Jurkat, Clone E6-1 (cell line): ENCODE measurements at places on chromosomes 2 and 18.
A peak's percentile ranks its signal among the peaks of the same experiment; 100 is the strongest.

GRCh38 chr2:134453476-134453875 lies 199.6 kb downstream of the MGAT5 start:
- no peak for DNase-seq

DNA sequence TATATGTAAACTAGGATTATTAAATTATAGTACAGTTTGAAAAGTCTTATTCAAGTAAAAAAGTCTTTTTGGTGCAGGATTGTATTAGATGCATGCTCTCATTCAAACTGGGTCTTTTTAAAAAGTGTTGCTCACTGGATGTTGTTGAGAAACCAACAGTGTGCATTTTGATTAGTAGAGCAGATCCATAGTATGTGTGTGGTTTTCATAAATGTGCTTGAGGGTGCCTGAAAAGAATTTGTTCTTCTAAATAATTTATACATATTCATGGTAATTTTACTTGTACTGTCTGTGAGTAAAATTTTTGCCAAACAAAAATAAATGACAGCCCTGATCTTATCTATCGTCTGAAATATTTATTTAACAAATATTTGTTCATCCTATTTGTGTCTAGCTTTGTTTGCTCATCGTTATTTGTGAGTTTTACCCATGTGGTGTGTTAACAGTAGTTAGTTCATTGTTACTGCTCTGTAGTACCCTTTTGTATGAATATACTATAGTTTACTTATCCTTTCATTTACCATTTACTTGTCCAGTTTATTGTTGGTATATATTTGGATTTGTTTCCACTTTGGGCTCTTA lies 50.4 kb downstream of the PTPN4 start:
- no peak for DNase-seq

DNA sequence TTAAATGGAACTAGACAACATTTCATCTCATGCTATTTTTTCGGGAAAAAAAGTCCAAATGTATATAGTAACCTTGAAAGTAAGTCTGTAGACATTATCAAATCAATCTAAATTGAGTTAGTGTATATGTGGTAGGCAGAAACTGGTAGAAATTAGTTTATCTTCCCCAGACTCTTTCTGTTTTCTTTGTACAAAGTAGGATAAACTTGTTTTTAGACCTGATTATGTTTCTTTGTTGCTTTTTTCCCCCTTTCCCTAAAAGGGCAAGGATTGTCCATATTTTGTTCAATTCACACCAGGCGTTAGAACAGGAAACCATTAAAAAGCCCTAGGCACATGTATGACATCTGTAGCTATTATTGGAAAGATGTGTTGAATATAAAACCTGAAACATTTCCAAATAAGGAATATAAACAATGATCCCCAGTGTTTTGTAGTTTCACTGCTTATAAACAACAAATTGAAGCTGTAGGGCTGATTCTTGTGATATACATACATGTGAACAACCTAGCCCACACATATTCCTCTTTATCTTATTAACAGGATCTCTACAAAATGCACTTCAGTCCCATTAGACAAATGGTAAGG lies 528.3 kb downstream of the PARD3B start:
- DNase-seq: no peak

GRCh38 chr2:235713189-235713588 lies 219.3 kb downstream of the AGAP1 start:
- no peak for DNase-seq

DNA sequence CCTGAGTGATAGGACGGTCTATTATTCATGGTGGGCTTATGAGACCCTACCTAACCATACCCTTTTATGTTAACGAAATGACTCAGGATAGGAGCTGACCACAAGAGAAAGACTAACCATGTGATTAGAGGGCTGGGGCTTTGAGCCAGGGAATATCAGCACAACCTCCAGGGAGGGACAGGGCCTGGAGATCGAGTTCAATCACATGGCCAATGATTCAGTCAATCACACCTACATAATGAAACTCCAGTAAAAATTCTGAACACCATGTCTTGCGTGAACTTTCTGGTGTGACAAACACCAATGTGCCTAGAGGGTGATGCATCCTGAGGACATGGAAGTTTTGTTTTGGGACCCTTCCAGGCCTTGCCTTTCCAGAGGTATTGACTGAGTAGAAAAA lies 2.2 kb upstream of the TEX51 start:
- DNase-seq: no peak

GRCh38 chr2:196181484-196181883 lies 10.1 kb upstream of the STK17B start:
- no peak for DNase-seq

DNA sequence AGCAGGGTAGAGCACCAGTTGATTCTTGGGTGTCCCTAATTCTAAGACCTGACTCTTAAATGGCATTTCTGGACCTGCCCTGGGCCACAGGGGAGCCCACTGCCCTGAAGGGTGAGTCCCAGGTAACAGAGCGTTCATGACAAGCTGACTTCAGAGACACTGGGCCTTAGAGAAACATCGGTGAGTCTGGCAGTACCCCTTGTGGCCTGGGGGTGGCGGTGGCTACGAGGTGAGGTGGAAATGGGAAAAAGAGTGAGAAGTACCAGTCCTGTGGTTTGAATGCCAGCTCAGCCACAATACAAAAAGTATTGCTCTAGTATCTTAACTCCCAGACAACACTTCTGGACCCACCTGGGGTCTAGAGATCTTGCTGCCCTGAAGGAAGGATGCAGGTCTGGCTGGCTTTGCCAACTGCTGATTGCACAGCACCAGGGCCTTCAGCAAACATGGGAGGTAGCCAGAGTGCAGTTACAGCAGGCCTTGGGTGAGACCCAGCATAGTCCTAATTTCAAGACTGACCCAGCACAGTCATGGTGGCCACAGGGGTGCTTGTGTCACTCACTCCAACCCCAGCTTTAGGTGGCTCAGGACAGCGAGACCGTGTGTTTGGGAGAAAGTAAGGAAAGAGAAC lies 44.5 kb downstream of the USP34 start:
- DNase-seq: peak; percentile 59
